ENCODE measurements at places on chromosomes 3 and 15.

DNA sequence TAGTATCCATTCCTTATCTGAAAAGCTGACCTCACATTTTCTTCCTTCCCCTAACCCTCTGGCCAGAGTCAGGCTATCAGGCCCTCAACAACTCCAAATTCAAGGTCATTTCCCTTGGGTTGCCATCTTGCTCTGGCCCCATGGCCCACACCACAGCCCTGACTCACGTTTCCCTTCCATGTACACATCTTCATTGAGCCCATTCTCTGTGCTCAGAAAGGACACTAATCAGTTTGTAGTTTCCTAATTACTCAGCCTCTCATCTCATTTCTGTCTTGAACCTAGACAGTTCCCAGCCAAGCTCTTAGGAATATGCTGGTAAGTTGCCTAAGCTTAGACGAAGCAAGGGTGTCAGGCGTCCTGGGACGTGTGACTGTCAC is 14.9 kb downstream of the TGM5 start:
- DNase-seq: no peak

- no peak for DNase-seq
Observed at GRCh38 chr3:161744366-161744765, 247.8 kb downstream of the OTOL1 start.

GRCh38 chr3:196140224-196140623 is 58.3 kb upstream of the TFRC start:
- DNase-seq: no peak

GRCh38 chr15:86066174-86066834 is 13.4 kb upstream of the AGBL1 start:
- DNase-seq: no peak

DNA sequence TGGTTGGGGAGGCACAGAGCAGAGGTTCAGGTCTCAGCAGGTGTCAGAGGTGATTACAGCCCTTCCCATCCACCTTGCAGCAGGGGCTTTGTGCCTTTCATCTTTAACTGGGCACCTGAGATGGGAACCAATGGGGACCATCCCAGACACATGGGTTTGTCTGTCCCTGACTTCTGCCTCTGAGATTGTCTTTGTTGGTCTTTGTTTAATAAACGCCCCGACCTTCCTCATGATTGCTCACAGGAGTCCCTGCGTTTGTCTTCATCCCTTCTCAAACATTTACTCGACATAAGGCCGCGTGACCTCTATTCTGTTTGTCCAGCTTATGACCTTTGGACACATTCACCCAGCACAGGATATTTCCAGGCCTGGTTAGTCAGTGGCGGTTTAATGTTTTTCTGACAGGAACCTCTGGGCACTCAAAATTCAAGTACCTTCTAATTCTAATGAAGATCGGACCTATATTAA is 5.9 kb downstream of the ZSCAN2 start:
- DNase-seq: no peak

- no peak for DNase-seq
Observed at GRCh38 chr3:127218454-127218922, 25.6 kb downstream of the PRR23E start.

GRCh38 chr15:82742134-82742533 is 32.5 kb upstream of the AP3B2 start:
- DNase-seq: no peak

DNA sequence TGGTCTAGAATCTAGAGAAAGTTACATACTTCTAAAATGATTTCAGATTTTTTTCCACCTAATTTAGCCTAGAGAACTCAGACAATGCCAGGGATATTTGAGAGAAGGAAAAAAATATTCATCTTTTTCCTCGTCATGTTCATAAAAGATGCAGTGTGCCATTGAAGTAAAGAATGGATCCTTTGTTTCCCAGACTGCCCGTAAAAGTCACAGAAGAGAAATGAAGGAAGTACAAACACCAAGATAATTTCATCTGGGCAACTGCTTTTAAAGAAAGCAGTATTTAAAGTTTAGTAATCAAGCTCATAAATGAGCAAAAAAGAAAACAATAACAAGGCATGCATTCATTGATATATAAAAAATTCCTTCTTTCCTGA is 47.2 kb downstream of the TTC23 start:
- DNase-seq: no peak

DNA sequence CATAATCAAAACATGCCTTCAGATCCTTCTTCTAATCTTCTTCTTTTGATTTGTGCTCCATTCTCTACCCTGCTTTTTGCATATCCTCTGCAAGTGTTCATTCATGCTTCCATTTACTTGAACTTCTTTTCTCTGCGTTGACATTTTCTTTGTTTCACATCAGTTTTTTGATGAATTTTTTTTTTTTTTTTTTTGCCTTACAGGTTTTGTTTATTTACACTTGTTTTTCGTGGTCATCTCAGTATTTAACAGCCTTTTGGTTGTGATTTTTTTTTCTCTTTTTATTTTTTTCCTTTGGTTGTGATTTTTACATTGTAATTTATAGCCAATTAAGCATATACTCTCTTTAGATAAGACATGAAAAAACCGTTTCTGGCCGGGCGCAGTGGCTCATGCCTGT is 11.8 kb upstream of the SHQ1 start:
- no peak for DNase-seq

DNA sequence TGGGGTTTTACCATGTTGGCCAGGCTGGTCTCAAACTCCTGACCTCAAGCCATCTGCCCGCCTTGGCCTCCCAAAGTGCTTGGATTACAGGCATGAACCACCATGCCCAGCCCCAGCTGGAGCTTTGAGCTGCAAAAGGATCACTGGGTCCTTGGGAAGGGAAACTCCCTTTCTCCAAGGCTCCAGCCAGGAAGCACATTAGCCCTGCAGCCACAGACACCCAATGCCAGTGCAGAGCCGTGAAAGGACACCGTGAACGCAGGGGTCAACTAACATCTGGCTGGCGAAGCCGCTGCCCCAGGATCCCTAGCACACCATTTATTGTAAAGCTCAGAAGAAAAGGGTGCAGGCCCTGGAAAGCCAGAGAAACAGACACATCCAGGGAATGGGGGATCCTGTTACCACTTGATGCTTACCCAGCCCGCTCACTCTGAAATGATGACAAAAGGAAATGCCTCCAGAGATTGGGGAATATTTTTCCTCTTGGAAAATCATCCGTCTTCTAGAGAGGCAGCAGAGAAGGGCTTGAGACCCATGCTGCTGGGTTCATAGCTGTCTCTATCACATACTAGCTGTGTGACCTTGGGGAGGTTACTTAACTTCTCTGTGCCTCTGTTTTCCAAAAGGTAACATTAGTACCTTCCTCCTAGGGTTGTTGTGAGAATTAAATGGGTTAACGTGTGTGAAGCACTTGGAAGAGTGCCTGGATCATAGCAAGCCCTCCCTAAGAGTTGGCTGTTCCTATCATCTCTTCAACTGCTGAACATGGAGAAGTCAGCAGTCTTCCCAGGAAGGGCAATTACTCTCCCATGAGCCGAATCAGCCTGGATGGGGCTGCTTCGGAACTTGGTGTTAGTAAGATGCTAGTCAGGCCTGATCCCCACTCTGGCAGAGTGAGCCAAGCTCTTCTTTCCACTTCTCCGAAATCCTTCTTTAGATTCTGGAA is 40.8 kb downstream of the LMCD1 start:
- DNase-seq: no peak

DNA sequence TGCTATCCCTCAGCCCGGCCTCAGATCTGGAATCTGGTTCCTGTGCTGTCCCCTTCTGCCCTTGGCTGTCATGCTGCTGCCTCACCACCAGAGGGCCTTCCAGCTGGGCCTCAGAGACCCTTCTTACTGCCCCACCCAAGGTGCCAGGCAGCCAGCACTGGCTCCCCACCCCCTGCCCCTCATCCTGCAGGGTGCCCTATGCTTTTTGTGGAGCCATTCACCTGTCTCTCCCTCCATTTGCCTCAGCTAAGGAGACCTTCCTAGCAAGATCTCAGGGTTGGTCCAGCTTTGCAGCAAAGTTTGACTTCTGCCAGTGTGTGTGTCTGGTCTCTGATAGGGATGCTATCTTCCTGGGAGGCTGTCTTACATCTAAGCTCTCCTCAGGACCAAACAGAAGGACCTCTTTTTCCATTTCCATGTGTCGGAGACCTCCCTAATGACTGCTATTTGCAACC is 1.9 kb upstream of the VWA5B2 start:
- DNase-seq: no peak

DNA sequence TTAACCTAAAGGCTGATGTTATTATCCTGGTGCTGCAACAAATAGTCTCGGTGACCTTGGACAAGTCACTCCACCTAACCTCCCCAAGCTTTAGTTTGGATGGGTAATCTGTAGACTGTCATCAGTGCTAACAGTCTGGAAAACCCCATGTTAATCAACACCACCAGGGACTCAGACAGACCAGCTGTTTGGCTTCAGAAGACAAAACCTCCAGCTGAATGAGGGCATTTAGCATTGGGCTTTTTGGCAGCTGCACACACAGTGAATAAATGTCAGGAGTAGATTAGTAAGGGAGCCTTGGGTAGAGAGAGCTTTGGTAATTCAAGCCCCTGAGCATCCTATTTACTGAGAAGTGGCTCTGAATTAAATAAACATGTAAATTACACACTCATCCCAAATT is 24.9 kb upstream of the C3orf80 start:
- no peak for DNase-seq

DNA sequence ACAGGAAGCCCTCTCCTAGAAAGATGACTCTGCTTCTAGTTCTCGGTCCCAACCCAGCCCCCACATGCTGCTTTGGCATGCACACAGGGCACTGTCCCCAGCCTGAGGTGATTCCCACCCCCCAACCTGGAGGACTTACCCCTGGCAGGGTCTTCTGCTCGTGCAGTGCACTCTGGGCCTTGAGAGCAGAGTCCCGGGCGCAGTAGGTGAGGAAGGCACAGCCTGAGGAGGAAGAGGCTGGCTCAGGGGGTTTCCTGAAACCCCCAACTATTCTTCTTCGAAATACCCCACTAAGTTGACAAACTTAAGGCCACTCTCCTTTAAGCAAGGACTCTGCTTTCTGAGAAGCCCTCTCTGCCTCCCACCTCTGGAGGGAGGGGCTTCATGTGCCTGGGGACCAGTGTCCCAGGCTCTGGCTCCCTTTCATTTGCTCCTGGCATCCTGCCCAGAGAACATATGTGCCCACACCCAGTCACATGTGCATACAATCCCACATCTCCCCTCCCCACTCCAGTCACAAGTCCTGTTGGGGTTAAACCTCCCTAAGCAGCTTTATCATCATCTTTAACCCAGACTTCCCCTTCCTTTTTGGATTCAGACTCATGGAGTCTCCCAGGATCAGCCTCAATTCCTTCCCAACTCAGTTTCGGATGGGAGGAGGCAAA is 4.1 kb downstream of the CELF6 start:
- no peak for DNase-seq

GRCh38 chr3:99418209-99418635 is 220.2 kb upstream of the COL8A1 start:
- no peak for DNase-seq

DNA sequence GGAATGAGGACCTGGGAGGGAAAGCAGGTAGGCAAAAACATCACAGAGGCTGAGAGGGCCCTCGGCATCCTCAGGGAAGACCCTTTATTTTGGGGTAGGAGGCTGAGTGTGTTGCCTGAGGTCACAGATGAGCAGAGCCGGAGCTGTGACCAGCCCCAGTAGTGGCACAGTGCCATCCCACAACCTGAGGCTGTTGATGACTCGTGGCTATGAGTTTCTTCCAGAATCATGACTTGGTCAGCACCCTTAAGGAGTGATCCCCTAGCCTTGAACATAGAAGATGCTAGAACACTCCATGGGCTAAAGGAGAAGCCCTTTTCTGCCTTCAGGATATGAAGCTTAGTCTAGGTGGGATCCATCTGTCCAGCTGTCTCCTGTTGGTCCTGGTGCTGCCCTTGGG is 19.5 kb upstream of the CXCR6 start:
- DNase-seq: no peak

- DNase-seq: no peak
Observed at GRCh38 chr3:78697426-78697825, 1070.4 kb downstream of the ROBO1 start.

DNA sequence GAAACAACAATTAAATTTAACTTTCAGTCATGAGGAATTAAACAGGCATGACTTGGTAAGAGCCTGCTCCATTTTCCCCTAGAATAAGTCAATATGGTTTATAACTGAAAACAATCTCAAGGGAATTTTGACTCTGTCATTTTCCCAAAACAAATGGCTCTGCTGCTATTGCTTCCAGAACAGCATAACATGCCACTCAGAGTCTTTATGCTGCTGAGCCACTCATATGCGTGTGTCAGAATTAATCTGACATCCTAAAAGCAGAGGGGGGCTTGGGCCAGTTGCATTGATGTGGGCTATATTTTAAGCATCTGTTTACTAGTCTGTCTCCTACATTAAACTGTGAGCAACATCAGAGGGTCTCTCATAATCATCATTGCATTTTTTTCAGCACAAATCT is 111.1 kb upstream of the ABI3BP start:
- DNase-seq: no peak

DNA sequence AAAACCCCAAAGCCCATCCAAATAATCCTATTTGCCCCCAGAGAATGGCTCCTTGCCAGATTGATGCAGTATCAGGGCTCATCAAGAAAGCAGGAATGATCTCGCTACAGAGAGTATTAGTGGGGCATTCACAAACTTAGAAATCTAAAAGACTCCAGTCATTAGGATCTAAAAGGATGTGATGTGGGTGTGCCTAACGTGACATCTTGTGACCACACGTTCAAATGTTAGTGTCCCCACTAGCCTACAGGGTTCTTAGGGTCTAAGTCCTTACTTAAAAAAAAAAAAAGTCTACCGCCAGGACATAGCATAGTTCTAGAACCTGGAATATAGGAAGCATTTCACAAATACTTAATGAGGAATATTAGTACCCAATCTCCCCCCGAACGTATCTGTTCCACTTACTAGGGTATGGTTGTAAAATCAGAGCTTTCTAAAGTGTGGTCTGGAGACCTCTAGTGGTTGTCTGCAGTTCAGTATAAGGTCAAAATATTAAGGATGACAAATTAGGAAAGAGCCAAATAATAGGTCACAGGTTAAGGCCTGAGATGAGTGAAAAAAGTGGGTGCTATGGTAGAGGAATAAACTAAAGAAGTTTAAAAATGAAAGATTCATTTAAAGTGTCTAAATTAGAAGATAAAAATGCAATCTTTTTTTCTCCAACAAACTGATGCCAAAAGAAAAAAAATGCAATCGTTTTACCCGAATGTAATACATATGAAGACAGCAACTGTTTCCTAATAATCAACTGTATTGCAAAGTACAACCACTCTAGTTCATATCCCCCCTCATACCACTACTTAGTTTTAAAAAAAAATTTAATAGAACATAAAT is 4.2 kb upstream of the CHRM5 start:
- DNase-seq: no peak

- DNase-seq: no peak
Observed at GRCh38 chr15:83110381-83110780, 2.9 kb downstream of the TM6SF1 start.
